Stimulated activated CD8-positive, alpha-beta memory T cell treated with anti-CD3 and anti-CD28 coated beads, Interleukin-15, amount 100 ng/mL, for 48 hours (primary cell): ENCODE measurements at places on chromosomes 16 and 17.

DNA sequence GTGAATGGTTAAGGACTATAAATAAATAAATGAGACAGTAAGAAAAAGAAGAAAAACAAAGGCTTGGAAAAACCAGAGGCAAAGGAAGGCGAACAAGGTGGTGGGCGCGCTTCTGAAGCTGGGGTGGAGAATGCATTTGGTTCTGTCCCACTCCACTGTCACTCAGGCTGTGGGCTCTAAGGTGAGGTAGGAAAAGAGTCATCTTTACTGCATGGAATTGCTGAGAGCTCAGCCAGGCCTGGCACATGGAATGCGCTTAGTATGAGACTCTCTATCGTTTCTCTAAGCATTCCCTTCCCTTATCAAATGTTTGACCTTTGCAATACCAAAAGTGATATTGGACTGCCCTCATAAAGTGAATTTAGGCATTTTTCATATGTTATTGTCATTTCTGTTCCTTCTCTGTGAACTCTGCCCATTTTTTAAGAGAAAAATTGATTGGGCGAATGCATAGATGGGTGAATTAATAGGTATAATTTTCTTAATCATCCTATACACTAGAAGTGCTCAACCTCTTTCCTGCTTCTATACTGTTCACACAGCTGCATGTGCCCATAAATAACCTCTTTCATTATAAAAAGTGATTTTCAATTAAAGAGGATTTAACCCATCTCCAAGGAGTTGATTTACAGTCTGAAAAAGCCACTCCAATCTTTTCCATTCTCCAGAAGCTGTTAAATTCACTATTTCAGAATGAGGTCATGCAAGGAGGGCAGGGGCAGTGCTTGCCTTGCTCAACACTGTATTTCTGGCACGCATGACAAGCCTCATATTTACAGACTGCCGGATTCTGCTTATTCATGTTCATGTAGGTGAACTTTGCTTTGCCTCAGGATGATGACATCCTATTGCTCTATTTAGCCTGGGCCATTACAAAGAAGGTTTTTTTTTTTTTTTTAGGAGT lies 87.7 kb downstream of the MYH10 start:
- DNase-seq: no peak

DNA sequence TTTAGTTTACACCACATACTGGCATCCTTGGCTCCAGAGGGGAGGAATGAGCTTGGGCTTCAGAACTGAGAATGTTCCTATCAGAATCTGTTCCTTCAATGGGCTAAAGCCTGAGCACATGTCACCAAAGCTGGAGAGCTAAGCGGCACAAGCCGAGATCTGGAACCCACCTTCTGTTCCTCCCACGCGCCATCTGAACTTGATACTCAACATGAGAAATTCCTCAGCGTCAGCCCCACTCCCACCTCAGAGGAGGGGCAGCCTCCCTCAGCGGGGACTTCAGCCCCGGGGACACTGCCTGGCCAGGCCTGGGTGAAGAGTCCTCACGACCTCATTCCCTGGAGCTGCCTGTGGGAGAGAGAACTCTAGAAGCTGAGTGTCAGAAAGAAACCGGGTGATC lies 22.8 kb upstream of the SLC47A1 start:
- DNase-seq: no peak

GRCh38 chr16:12296991-12297390 lies 320.5 kb downstream of the SNX29 start:
- DNase-seq: no peak

DNA sequence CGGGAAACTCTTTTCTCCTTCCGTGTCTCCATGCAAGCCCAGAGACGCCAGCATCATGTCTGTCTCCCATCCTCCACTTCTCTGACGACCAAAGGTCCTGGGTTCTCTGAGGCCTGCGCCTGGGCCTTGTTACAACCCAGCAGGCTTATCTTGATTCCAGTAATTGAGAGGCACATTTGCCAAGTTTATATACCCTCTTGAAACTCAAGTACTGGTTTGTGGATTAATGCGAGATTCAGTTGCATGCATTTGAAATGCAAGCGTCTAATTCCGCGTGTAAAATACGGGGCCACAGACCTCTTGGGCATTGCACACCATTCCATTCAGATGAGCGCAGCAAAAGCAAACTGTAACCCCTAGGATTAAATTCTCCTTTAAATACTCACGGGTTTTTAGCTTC lies 28.7 kb upstream of the CRISPLD2 start:
- no peak for DNase-seq

DNA sequence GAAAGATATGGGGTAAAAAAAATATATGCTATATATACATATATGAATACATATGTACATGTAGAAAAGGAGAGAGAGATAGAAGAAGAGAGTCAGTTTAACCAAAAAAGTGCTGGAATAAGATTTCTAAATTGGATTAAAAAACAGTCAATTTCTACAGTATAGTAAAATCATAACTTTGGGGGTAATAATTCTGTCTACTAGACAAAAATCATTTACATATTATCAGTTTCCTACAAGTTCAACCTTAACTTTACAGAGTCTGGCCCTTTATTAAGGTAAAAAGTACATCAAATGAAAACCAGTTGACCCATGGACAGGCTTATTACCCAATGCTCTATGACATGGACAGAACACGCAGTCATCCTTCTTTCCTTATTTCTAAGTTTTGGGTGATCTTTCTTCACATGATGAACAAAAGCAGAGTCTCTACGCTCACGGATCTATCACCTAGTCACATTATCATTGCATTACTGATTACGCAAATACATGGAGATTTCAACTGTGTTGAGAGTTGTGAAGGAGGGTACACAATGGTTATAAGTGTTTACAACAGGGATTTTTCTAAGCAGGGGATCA lies 63.9 kb upstream of the SMIM36 start:
- no peak for DNase-seq

GRCh38 chr17:79715098-79715942 lies 15.4 kb upstream of the ENPP7 start:
- no peak for DNase-seq
